ENCODE measurements at places on chromosomes 6 and 20.

- DNase-seq: no peak
Measured at GRCh38 chr20:59676126-59676850, 71.9 kb downstream of the PHACTR3 start.

GRCh38 chr6:49919261-49919660, 44.7 kb downstream of the DEFB114 start:
- no peak for DNase-seq

DNA sequence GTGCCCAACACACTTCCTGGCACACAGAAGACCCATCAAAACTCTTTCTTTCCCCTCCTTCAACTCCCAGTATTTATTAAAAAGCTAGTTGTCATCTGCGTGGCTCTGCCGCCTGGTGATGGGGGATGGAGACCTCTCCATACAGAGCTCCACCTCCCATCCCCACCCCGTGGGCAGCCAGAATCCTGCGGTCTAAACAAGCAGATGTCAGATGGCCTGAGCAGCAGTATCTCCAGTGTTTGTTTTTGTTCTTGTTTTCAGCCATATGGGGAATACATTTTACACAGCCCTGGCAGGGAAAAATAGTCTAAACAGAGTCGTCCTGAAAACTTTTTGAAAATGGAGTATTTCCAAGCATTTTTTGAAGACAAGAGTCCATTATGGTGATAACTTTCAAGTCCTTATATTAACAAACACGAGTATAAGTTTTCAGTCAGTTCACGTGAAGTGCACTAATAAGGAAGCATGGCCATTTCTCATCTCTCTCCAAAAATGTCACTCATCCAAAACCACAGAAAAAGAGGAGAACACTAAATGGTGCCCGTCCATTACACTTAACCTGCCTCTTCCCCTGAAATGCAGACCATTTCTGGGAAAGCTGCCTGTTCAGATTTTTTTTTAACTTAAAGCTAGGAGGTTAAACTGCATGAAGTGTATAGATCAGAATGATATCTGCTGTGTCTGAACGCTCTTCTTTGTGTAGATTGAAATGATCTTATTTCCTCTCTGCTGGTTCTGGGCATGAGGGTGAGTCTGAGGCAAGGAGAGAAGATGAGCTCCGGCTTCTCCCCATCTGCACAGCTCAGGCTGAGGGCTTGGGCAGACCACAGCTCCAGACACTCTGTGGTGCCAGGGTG, 91.0 kb downstream of the TCP11 start:
- DNase-seq: no peak

DNA sequence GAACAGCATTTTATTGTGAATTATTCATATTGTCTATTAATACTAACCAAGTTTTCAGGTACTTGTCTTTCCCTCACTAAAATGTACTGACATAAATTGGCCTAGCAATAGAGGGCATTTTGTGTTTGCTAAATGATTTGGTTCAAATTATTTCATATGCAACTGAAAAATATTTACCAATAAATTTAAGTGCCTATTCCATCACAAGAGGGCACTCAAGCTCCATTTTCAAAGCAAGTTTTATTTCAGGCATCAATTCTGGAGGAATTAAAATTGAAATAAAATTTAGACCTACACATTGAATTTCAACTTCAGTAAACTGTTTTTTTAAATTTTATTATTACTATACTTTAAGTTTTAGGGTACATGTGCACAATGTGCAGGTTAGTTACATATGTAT, 114.3 kb upstream of the SYNCRIP start:
- DNase-seq: peak; percentile 39

GRCh38 chr20:7883309-7883708, 56.9 kb downstream of the HAO1 start:
- DNase-seq: no peak

- DNase-seq: peak; percentile 73
Measured at GRCh38 chr6:32177183-32177787, 920 bp upstream of the RNF5 start.

- no peak for DNase-seq
Measured at GRCh38 chr6:1111361-1111760, 200.5 kb upstream of the FOXQ1 start.

Data from lung microvascular endothelial cell (primary cell).